ENCODE measurements at places on chromosomes 6 and 20. TPM values are rescaled to one million over a fixed set of nuclear protein-coding genes. Genes with fewer than 3 reads are reported as not detected.

SPATA25 gene
- not detected for total RNA-seq

BPIFA1 gene
- not detected for total RNA-seq

LINC00237 gene
- total RNA-seq = not detected

CTSA gene
- 101 TPM for total RNA-seq

ASIP gene
- total RNA-seq = not detected

RIPOR3 gene
- total RNA-seq = 0.35 TPM
